CD4-positive, alpha-beta T cell treated with Interleukin-6 for 4 hours (primary cell): ENCODE measurements at places on chromosomes 2 and 18.

- DNase-seq: peak; percentile 91
Observed at GRCh38 chr2:237673130-237674001, 46.0 kb downstream of the LRRFIP1 start.

GRCh38 chr2:131125195-131125757 is 20.1 kb downstream of the PLEKHB2 start:
- DNase-seq: no peak

DNA sequence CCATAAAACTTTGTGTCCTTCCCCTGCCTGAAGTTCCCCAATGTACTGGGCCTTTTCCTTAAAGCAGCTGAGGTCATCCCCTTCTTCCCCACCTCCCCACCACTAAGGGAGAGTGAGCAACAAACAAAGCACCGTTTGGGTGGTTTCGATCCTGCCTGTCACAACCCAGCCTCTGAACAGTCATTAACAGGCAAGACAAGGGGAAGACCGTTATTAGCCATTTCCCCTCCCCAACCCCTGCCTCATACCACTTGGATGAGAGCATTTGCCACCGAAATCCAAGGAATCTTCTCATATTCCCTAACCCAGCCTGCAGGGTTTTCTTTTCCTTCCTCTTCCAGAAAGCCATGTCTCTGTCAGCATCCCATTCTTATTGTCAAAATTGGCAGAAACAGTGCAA is 65.6 kb downstream of the STRADB start:
- DNase-seq: no peak

- no peak for DNase-seq
Observed at GRCh38 chr18:2602844-2603243, 31.5 kb downstream of the NDC80 start.

GRCh38 chr2:120890566-120891360 is 155.1 kb downstream of the GLI2 start:
- no peak for DNase-seq

DNA sequence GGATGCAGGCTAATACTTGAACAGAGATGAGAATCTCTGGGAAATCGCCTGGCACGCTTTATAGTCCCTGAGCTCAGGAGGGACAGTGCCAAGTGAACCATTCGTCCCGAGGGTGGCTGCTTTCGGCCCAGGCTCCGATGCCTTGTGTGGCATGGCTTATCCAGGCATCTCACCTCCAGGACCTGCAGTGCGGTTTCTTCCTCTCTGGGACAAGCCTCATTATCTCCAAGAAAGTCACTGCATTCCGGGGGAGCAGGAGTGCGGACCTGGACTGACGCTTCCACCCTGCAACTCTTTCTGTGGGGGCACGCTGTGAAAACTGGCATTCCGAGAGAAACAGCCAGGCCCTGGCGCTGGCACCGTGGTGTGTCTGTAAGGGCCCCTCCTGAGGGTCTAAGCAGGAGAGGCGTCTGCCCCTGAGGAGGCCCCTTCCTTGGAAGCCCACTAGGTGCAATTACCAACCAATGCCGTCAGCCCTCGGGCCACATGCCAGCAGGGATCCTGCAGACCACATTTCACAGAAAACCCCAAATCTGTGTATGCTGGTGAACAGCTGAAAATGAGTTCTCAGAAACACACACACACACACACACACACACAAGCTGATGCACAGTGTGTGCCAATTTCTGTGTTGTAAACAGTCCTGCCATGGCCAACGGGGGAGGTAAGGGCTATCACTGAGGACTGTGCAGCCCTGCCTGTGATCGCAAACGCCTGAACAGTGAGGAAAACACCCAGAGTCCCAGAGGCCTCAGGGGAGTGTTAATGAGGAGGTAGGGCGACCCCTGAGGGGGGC is 351.9 kb upstream of the SALL3 start:
- DNase-seq: no peak

DNA sequence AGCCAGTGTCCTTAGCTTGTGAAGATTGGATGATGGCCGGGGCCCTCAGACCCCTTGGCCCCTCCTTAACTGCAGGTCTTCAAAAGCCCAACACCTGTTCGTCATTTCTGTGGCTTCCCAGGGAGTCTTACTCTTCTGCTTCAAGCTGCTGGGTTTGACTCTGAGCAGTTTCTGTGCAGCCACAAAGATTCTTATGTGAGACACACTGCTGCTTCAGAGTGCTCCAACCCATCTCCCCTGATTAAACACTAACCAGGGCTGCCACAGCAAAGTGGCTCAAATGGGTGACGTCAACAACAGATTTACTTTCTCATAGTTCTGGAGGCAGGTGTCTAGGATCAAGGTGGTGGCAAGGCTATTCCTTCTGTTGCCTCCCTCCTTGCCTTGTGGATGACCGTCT is 40.8 kb downstream of the TSN start:
- no peak for DNase-seq

GRCh38 chr2:144402251-144402650 is 117.7 kb downstream of the ZEB2 start:
- DNase-seq: no peak
